ENCODE measurements at places on chromosomes 2 and 18. TPM values are rescaled to one million over a fixed set of nuclear protein-coding genes. Genes with fewer than 3 reads are reported as not detected.

GRCh38 chr2:27071990-27072830 is 756 bp upstream of the OST4 start:
- no peak for DNase-seq

Gene CFAP53
- 0.48 TPM for total RNA-seq

DNA sequence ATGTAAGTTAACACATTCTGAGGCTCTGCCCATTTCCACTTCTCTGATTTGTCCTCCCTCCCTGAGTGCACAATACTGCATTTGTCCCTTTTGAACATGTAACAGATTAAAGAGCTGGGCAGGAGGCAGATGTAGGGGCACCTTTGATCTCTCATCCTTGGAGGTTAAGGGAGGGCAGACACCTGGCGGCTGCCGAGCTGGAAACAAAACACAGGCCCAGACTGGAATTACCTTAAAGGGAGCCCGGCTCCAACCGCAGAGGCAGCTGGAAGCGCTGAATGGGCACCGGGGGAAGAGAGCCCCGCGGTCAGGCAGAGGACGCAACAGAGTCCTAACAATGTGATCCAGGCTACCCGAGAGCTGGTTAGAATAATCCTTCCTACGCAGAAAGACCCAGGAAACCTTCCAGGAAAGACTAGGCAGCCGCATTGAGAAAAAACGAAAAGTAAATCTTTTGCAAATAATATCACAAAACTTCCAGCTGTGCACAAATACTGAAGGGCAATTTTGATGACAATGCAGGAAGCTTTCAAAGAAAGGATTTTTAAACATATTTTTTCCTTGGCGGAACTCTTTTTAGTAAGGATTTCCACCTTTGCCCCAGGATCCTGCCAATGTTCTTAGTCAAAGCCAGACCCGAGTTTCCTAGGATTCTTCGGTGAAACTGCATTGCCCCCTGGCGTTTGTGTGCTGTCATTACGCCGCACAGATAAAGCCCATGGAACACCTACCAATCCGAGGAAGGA is 216.0 kb downstream of the TGIF1 start:
- peak; percentile 85 for DNase-seq

- no peak for DNase-seq
These were observed 45.2 kb downstream of the EIF2AK3 start for GRCh38 chr2:88582030-88582429.

DNA sequence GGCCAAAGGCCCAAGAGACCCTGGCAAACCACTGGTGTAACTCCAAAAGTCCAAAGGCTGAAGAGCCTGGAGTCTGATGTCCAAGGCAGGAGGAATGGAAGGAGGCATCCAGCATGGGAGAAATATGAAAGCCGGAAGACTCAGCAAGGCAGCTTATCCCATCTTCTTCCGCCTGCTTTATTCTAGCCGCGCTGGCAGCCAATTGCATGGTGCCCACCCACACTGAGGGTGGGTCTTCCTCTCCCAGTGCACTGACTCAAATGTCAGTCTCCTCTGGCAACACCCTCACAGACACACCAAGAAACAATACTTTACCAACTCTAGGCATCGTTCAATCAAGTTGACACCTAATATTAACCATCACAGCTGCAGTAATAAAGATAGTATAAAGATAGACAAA is 34.1 kb downstream of the MAPK4 start:
- no peak for DNase-seq

Gene LIPG
- total RNA-seq = 1.7 TPM
